T-helper 2 cell treated with Interferon-gamma antibody and Interleukin-4, amounts not matched to agents 5 μg/mL and 100 μg/mL, for 36 hours (primary cell): ENCODE measurements at places on chromosomes 16 and 17.

GRCh38 chr16:85181739-85182129 is 69.5 kb upstream of the CIBAR2 start:
- DNase-seq = no peak

DNA sequence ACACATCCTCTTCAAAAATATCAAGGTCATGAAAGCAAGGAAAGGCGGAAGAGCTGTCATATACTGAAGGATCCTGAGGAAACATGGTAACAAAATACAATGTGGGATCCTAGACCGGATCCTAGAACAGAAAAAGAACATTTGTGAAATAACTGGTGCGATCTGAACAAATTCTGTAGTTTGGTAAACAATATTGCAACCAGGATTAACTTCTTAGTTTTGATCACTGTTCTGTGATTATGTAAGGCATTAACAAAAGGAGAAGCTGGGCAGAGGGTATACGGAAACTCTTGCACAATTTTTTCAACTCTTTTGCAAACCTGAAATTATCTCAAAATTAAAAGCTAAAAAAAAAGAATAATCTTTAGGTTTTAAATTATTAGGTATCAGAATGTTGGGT is 109.7 kb downstream of the TRIM37 start:
- DNase-seq = no peak

DNA sequence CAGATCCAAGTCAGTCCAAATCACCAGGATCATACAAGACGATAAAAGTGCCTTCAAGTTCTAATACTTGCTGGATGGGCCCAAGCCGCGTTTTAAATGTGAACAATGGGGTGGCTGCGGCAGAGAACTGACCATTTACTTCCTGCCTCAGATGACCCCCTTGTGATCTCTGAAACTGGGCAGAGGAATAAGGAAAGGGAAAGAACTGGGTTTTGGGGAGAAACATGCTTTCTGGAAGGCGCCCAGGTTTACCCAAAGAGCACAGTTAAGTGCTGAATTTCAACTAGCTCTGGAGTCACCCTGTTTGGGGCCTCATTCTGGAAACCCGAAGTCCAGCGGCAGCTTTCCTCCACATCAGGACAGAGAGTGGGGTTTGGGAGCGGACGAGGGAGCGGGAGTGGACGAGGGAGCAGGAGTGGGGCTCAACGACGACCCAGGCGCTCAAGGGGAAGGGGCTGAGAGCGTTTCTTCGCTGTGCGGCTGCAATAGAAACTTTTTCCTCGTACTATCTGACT is 1.6 kb downstream of the FAM20A start:
- no peak for DNase-seq

GRCh38 chr17:64152428-64153125 is 22.6 kb upstream of the ERN1 start:
- no peak for DNase-seq

- no peak for DNase-seq
Observed at GRCh38 chr17:55155856-55156560, 108.8 kb upstream of the HLF start.

DNA sequence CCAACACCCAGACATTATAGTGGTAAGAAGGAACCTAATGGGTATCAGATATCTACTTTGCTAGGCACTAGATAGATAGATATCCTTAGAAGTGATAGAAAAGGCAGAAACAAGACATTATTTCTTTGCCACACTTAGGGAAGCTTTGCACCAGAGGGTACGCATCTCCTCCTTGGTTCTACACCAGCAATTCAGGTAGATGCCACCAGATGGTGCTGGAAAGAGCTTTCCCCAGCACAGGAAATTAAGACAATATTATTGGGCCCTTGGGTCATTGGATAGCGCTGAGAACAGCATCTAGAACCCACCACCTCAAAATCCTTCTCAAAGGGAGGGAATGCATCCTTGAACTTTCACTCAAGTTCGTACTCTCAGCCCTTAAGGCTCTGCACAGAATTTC is 173.8 kb upstream of the CCL2 start:
- DNase-seq = no peak

DNA sequence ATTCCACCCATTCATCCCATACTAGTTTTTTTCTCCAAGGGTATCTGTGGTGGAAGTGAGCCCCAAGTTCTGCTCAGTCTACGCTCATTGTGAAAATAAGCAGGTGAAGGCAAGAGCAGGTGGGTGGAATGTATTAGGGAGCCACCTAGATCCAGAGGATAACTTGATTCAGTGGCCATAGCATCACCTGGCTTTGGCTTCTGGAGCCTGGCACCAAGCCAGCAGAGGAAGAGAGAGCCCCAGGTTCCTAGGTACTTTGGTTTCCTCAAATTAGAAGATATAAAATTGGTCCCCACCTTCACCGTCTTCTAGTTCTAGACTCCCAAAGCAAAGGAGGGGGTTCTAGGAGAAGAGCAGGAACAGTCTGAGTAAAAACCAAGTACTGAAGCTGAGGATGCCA is 4.1 kb downstream of the FXR2 start:
- no peak for DNase-seq

GRCh38 chr17:74332763-74333283 is 6.8 kb downstream of the KIF19 start:
- no peak for DNase-seq

DNA sequence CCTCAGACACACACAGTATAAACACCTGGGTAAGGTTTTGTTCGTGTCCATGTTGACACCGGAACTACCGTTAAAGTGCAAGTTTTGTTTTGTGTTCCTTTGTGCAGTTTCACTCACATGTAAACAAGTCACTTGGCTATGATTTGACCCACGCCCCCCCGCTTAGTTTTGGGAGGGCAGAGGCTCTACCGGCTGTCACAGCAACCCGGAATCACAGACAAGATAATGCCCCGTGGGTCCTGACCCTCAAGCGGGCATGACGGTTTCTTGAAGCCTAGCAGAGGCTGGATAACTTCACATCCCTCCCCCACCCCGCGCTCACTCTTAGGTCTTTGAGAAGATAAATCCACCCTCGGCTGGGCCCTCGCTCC is 1.7 kb downstream of the RASD1 start:
- DNase-seq = no peak

DNA sequence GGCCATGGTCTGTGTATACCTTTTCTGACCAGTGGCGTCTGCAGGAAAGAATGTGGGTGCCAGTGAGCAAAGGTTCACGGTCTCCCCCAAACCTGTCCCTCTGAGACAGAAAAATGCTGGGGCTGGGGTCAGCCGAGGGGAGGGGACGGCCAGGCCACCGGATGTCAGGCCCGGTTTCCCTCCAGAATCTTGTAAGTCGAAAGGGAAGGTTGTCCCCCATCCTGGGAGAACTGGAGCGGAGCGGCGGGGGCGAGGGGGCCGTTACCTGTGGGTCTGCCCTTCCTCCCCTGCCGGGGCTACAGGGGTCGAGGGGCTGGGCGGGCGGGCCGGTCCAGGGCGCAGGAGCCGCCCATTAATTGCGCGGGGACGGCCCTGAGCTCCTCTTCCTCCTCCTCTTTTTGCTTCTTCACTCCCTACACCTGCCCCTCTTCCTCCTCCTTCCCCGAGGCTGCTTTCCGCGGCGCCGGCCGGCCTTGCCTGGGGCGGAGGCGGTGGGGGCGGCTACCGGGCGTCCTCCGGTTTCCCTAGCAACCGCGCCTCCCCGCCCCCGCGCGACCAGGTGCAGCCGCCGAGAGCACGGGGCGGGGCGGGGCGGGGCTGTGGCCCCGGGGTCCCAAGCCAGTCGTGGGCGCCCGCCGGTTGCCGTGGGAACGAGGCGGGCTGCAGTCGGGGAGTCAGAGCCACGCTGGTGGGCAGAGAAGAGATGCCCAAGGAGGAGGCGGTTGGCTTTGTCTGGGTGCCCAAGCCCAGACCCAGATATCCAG is at the start of gene MARCHF10:
MARCHF10 (minus strand) TSS at position 503 of the 764 bp plus-strand sequence. CDS start 6,579 bp downstream, outside the sequence.
- peak; percentile 12 for DNase-seq

DNA sequence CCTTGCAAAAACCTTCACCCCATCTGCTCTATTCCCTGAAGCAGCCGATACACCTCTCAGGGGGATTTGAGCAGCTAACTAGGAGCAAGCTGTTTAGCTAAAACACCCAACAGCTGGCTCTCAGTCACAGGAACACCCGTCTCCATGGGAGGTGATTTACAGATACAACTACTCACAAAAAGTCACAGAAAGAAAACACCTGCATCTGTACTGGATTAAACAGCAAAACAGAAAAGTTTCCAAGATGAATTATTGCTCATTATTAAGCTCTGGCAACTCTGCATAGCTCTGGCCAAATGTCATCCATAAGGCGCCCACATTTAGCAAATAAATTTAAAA is 22.3 kb downstream of the GJC1 start:
- no peak for DNase-seq

- no peak for DNase-seq
Observed at GRCh38 chr16:27232901-27233625, 29.7 kb downstream of the KDM8 start.

GRCh38 chr17:55842405-55843158 is 91.7 kb downstream of the PCTP start:
- no peak for DNase-seq

- DNase-seq = no peak
Observed at GRCh38 chr17:2712300-2713043, 908 bp upstream of the CLUH start.

GRCh38 chr16:67053767-67054334 is 24.9 kb downstream of the CBFB start:
- DNase-seq = no peak

DNA sequence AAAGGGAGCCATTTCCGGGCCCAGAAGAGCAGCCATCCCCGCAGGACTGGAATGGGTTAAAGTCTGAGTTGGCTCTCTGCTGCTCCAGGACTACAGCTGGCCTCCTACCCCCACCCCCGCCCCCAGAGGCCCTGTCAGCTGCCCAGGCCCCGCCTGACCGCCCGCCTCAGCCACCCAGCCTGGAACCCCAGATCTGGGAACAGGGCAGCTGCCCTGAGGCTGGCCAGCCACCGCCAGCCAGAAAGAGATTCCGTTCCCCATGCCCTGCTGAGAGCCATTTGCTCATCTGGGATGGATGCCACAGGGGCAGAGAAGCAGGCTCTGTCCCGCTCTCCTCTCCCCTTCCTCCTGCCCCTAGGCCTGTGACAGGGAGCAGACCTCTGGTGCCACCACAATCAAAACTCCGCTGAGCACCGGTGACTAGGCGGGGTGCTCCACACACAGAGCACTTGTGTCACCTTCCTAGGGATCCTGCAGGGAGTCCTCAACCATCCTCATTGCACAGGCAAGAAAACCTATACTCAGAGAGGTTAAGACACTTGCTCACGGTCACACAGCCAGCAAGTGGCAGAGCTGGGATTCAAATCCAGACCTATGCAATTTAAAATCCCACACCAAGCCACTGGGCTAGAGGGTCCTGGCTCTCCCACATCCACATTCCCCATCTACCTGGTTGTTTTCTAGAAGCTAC is 44.1 kb downstream of the ZNF423 start:
- DNase-seq = no peak

DNA sequence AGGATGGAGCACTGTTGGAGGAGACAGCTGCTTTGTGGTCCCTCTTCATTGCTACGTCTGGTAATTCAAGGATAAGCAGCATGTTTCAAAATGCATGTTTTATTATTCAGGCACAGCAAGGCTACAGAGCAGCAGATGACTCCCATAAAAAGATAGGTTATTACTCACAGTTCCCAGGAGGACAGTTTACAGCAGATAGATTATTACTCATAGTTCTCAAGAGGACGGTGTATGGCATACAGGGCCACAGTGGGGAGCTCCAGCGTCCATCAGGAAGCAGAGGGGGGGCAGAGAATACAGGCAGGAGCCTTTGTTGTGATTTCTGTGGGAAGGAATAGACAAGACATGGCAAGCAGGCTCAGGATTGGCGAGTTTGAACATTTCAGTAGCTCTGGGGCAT is 72.9 kb downstream of the DNAH9 start:
- DNase-seq = no peak

DNA sequence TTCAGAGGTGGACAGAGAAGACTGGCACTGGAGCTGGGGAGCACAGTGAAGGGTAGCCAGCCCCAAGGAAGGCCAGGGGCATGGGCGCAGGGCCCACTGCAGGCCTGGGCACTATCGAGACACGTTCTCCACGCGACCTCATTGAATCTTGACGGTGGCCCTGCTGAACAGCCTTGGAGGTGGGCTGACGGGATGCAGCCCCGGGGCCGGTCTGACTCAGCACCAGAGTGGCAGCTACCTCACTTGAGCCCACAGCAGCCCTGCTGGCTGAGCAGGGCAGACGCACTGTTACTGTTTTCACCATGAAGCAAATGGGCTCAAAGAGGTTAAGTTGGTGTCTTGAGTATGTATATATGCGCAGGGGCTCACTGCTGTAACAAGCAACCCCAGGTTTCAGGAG is 78.8 kb upstream of the FOXF1 start:
- DNase-seq = no peak

DNA sequence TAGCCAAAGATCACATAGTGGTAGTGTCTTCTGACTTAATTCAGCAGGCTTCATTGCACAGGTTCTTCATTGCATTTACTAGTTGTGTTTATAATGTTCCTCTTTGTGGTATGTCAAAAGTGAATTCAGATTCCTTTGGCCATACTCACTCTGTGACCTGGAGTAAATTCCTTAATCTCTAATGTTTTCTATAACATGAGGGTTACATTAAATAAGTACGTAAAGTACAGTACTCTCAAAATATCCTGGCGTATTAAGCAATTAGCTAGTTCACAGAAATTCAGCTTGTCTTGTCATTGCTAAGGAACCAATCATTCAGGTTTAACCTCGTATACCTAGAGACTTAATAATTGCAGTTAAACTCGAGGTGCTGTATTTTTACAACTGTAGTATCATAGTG is 4.2 kb downstream of the RPS6KB1 start:
- DNase-seq = no peak

- no peak for DNase-seq
Observed at GRCh38 chr17:44424828-44425461, 35.5 kb upstream of the ITGA2B start.

- no peak for DNase-seq
Observed at GRCh38 chr17:44074231-44074910, 3.8 kb downstream of the G6PC3 start.

DNA sequence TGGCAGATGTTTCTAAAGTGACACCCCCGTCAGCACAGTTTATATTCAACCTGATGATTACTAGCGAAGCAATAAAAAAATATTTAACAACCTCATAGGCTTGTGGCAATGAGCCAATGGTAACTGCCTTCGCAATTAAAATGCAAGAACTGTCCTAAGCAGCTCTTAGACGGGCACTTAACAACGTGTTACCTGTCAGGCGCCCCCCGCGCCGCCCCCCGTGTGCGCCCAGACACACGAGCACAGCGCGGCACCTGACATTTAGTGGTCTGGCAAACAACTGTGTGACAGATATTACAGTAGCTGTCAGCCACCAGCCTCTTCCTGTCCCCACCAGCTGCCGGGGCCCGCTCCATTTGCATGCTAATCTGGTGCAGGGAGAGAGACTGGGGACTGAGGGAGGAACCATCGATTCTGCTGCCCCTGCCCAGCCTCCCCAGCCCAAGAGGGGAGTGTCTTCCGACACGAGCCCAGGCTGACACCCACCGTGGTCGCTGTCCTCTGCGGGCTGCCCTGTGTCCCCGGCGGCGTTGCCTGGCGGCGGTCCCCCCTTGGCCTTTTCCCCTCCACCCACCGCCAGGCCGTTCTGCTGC is 12.7 kb downstream of the NDUFAF8 start:
- no peak for DNase-seq
